Psoas muscle (tissue), 8 donors: ENCODE measurements at places on chromosomes 12 and 14. TPM values are rescaled to one million over a fixed set of nuclear protein-coding genes. Genes with fewer than 3 reads are reported as not detected.

DNA sequence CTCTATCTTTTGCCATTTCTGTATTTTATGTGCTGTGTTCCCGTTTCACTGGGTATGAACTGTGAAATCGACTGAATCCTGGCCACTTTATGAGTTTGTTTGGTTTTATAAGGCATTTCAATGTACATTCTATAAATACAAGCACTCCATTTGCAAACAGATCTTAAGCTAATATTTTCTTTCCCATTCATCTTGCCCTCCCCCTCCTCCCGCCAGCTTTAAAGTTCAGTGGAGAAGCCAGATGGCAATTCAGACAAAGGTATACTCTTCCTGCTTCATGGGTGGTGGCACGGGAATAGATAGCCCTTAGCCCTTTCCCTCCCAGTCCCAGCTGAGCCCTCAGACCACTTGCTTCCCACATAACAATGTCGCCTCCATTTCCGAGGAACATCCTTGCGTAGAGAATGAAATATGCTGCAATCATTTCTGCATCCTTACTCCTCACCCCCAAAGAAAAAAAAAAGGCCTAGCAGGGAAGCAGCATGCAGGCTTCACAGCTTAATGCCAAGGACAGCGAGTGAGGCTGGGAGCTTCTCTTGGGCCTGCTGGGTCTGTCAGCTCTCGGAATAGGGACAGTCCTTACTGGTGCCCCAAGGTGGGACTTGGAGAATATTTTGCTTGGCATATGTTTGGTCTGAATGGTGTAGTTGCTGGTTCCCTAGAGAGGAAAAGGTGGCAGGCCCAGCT, 52.8 kb upstream of the SRSF5 start:
- DNase-seq = no peak

DNA sequence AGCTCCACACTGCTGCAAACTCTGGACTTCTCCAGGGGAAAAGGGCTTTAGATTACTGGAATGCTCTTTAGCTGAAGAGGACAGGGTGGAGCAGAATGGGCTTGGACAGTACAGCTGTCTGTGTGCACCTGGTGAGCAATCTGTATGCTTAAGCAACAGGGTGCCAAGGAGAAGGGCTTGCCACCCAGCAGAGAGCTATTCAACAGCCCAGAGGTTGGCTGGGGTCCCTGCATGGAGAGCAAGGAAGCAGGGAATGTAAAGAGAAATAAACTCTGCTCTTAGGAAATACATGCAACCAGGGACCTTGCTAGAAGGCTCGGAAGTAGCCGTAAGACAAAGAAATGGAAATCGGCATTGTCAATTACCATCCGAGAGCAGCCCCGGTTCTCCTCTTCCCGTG, 53.0 kb upstream of the CORO1C start:
- no peak for DNase-seq

- DNase-seq = no peak
Measured at GRCh38 chr12:78746001-78746400, 118.6 kb upstream of the SYT1 start.

- no peak for DNase-seq
Measured at GRCh38 chr14:105205673-105206208, 24.6 kb upstream of the NUDT14 start.

DNA sequence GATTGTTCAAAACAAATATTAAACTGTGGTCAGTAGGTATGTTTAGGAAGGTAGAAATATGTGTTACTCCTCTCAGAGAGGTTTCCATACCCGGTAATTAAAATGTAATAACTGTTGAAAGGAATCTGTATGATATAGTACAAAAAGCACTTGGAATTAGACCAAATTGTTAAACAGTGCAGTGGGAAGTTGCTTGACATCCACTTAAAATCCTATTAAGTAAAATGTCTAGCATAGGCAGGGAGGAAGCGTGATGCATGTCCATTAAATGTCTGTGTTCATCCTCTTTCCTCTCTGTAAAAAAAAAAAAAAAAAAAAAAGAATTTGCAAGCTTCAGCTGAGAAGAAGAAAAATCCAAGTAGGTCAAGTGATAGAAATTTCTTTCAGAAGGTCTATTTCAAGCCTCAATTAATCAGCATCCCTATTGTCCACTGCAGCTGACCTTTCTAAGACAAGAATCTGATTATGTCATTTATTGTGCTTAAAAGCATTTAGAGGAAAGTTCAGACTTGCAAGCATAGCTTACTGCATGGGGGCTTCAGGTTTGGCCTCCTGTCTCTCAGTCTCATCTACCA, 265.6 kb upstream of the RGS6 start:
- DNase-seq = no peak

- DNase-seq = no peak
Measured at GRCh38 chr12:115495300-115495699, 782.2 kb downstream of the MED13L start.

GRCh38 chr14:21093769-21094681, 4.4 kb downstream of the ZNF219 start:
- no peak for DNase-seq

DNA sequence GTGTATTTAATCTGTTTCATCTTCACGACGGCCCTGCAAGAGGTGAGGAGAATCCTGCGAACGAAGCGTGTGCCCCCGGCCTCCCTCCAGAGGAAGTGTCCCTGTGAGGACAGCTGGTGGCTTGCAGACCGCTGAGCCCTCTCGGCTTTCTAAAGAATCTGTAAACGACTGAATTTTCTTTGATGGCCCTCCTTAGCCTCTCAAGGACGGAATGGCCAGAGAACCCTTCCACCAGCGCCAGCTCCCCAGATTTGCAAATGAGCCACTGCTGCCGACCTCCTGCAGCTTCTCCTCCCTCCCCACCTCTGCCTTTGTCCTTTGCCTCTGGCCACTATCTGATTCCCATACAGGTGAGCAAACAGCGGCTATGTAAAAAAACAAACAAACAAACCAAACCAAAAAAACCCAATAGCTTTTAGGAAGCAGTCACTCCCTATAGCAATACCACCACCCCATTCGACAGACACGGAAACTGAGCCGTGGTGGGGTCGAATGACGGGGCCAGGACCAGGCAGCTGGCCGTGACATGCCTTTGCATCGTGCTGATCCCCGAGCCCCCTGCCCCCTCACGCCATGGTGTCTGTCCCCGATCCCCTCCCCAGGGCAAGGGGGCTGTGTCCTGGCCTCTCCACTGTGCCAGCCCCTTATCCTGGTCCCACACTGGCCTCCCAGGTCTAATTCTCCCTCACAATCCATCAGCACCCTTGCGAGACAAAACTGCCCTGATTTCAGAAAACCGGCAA, 23.6 kb downstream of the RFLNA start:
- DNase-seq = no peak

GRCh38 chr12:113048716-113049127, 7.8 kb upstream of the DTX1 start:
- no peak for DNase-seq

DNA sequence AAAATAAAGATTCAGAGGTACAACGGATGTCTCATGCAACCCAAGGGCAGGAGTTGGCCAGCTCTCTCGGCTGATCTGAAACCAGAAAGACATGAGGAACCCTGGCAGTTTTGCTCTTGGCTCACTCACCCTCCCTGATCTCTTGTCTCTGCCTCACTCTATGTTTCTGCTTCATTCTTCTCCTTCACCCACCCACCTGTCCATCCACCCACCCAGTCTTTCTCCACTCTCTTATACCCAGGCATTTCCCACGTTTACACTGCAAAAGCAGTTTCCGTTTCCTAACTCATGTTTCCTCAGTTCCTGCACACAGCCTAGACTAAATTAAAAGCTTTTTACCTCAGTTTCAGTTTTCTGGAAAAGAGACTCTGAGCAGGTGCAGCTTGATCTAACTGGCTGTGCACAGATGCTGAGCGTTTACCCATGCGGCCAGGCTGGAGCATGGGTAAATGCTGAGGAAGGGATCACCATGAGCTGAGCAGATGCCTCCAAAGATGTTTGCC, 157.6 kb downstream of the PRKCH start:
- no peak for DNase-seq

GRCh38 chr12:126950266-126950665, 1316.7 kb upstream of the TMEM132C start:
- no peak for DNase-seq

- DNase-seq = no peak
Measured at GRCh38 chr14:28765831-28766468, 637 bp upstream of the FOXG1 start.

GRCh38 chr12:126083926-126084325, 1018.7 kb downstream of the AACS start:
- DNase-seq = no peak

GRCh38 chr12:94144781-94145180, 3.6 kb upstream of the PLXNC1 start:
- no peak for DNase-seq

DNA sequence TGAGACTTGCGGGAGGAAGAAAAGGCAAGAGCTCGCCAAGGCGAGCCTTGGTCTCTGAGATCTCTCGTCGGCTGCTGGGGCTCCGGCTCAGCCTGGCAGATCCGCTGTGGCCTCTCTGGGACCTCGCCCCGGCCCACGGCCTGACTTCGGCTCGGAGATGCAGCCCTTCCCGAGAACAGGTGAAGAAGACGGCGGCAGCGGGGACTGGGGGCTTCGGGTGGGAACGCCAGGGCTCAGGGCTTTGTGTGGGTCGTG, 6.0 kb upstream of the HOXC9 start:
- DNase-seq = no peak

GRCh38 chr12:108653082-108653516, 19.4 kb upstream of the SELPLG start:
- DNase-seq = no peak

GRCh38 chr14:58027904-58028303, 124.1 kb downstream of the ARMH4 start:
- no peak for DNase-seq

DNA sequence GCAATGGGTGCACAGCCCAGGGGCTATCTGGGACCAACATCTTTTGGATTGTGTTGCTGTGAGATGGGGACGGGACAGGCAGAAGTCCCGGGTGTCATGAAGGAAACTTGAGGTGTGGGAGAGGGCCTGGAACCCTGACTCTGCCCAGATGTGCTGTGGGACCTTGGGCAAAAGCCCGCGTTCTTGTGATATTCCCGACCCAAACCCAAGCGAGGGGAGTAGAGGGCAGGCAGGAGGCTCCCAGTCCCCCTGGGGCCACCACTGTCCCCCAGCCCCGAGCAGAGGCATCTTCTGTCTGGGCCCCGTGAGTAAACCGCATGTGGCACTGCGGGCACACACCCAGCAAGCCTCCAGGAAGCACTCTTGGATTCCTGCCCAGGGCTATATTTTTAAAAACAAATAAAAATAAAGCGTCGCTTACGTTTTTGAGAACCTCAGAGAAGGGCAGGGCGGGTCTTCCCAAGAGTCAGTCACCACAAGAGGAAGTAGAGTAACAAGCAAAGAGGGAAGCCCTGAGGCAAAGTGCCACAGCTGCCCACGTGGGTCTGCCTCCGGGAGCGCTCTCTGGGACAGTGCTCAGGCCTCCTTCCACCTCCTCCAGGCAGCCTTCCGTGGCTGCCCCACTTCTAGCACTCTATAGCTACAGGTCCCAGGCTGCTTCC, 39.5 kb downstream of the BEGAIN start:
- no peak for DNase-seq

- DNase-seq = no peak
Measured at GRCh38 chr12:105588106-105588505, 257.6 kb downstream of the C12orf75 start.

DNA sequence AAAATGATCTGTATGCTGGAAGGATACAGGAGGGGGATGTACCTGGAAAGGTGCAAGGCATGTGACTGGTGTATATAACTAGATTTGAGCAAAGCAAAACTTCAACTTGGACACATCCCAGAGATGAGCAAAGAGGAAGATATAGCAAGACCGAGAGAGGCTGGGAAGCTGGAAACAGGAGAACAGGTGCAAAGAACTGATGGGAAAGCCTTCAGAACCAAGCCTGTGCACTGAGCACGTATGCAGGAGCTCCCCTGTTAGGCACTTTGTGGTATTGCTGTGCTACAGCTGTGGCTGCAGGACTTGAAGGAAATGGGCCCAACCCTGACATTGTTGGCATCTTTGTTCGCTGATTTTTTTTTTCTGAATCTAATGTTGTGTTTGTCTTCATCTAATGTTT, 120.7 kb upstream of the PWP1 start:
- no peak for DNase-seq

- DNase-seq = no peak
Measured at GRCh38 chr12:5864301-5864700, 80.8 kb downstream of the ANO2 start.

- DNase-seq = peak; percentile 95
Measured at GRCh38 chr12:111368788-111369495, at the start of gene PHETA1. Gene PHETA1 (minus strand): TSS chr12:111369095. CDS start chr12:111363427, 5,668 bp downstream.

NRIP2 gene
- polyA plus RNA-seq = 1.3 TPM

GALNT4 gene
- 1.2 TPM for polyA plus RNA-seq

CACNA1C gene
- 0.26 TPM for polyA plus RNA-seq

KCNK13 gene
- 0.01 TPM for polyA plus RNA-seq

ZC2HC1C gene
- polyA plus RNA-seq = 17.3 TPM

ZNF705A gene
- 0.01 TPM for polyA plus RNA-seq

VCPKMT gene
- 8.2 TPM for polyA plus RNA-seq

FAM90A1 gene
- not detected for polyA plus RNA-seq

RNFT2 gene
- 0.34 TPM for polyA plus RNA-seq

ALDH1L2 gene
- polyA plus RNA-seq = 0.31 TPM

SSPN gene
- polyA plus RNA-seq = 24.4 TPM
